A375 (cell line): ENCODE measurements at places on chromosomes 6 and 20. TPM values are rescaled to one million over a fixed set of nuclear protein-coding genes. Genes with fewer than 3 reads are reported as not detected.

Gene CDH22
- total RNA-seq: not detected in 2 replicates

Gene PLTP
- total RNA-seq: 73.1 and 78.4 TPM in 2 replicates

Gene ZC2HC1B
- not detected in 2 replicates for total RNA-seq

Gene MOG
- total RNA-seq: 0.16 TPM in 1 of 2 replicates, not detected in the other

Gene ROMO1
- total RNA-seq: 663 and 700 TPM in 2 replicates

Gene SEL1L2
- total RNA-seq: not detected in 2 replicates

Gene B3GALT4
- total RNA-seq: 1.1 and 2.6 TPM in 2 replicates

Gene TRIM15
- total RNA-seq: not detected in 2 replicates

Gene ERVFRD-1
- total RNA-seq: not detected in 2 replicates

Gene CRISP3
- total RNA-seq: not detected in 2 replicates

Gene BMP2
- total RNA-seq: 13.4 and 15.8 TPM in 2 replicates

Gene TOX2
- 7.7 and 8.4 TPM in 2 replicates for total RNA-seq

Gene METTL24
- total RNA-seq: not detected in 2 replicates

Gene KHDC1L
- not detected in 2 replicates for total RNA-seq

Gene CYP21A2
- total RNA-seq: not detected in 2 replicates

Gene FAM83D
- 49.2 and 51.1 TPM in 2 replicates for total RNA-seq
